NCI-H1436 treated with DMSO at 0.1 percent for 48 hours (cell line): ENCODE measurements at places on chromosomes 7 and 10.

DNA sequence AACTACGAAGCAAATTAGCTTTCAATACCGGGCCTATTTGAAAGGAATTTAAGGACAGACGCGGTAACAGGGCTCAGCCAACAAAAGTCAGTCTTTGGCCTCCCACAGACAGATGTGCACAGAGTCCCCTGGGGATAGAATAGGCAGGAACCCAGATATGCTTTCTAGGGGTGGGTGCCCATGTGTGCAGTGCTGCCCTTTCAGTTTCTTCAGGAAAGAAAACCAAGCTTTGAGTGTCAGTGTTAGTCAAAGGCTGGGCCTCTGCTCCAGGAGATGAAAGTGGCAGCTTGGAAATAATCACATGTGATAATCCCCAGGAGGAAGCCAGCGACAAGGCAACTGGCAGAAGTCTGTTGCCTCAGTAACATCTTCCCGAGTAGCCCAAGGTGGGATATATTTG is 43.8 kb upstream of the CSTF2T start:
- no peak for DNase-seq

GRCh38 chr10:30744106-30744505 is 114.6 kb upstream of the LYZL2 start:
- no peak for DNase-seq

DNA sequence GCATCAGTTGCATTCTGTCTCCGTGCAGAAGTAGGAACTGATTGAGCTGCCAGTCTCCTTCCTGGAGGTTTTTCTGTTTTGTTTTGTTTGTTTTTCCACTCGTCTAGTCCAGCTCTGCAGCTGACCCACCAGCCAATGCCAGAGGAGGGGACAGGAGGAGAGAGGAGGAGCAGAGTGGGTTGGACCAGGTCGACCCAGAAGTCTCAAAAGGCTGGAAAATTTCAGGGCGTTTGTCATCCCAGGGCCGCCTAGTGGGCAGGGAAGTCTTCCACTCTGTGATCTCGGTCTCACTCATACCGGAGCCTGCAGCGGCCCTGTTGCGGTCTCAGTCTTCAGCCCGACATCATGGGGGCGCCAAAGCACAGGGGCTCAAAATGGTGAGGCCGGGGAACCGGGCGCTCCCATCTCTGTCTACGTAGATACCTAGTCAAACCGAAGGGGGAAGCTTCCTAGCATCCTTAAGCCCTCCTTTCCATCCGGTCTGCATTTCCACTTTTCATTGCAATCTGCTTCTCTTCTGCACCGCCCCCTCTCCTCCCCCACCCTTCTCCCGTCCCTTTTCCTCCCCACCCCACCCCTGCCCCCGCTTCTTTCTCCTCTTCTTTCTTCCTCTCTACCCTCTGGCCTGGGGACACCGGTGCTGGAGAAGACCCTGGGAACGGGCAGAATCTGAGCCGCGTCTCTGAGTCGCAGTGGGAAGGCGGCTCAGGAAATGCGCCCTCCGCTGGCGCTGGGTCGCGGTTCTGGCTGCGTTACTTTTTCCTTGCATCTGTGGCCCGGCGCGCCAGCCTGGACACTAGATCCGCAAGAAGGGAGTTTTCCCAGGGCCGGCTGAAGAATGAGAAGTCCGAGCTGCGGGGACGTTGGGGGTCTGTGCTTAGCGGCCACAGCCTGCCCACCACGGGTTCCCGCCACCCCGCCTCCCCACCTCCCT is 16.2 kb upstream of the PAX2 start:
- DNase-seq, result no peak

- no peak for DNase-seq
These were observed 131.3 kb downstream of the ALOX5 start for GRCh38 chr10:45505311-45505710.

GRCh38 chr10:69953851-69954250 is 98.8 kb upstream of the MACROH2A2 start:
- DNase-seq, result no peak

DNA sequence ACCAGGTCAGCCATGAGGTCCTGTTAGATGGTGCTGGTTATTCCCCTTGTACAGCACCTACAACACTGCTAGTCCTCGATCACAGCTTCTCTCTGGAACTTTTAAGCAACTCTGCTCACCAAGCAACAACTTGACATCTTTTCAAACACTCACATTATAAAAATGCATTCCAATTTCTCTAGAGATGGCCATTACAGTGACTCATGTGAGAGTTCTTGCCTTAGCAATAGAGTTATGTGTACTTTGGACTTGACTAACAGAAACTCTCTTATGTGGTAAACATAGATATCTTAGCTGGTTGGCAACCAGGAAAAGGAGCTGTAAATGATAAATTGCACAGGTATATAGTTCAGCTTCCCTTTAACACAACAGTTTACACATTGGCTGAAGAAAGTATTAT is 122.2 kb downstream of the PDE1C start:
- DNase-seq, result no peak

GRCh38 chr10:556971-557637 is 132.4 kb downstream of the DIP2C start:
- DNase-seq, result no peak

DNA sequence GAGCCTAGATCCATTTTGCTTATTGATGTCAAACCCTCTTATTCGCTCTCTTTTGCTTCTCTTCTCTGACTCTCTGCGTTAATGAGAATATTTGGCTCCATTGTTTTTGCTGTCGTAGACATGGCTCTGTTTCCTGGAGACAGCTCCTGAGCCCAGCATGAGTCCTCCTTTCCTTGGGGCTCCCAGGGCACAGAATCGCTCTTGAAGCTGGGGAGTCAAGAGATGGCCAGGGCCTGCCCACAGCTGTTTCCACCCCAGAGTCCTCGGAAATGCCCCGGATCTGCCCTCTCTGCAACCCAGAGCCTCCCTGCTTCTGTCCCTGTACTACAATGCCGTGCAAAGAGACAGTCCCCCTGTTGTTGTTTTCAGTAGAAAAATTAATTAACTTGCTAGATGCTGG is 566.7 kb upstream of the FOXK1 start:
- DNase-seq, result no peak
